ENCODE measurements at places on chromosomes 1 and 21.

- H3K4me3 ChIP-seq: no peak overlapping the region
- no peak overlapping the region for H3K27ac ChIP-seq
- H3K27me3 ChIP-seq: peaks cover 3% of the 10 kb centered on the region
These were observed 200.1 kb upstream of the C1orf105 start for GRCh38 chr1:172220376-172220775.

GRCh38 chr1:68332041-68332440 is 99.7 kb upstream of the WLS start:
- H3K27ac ChIP-seq: no peak overlapping the region
- DNase-seq: no peak
- H3K27me3 ChIP-seq: no peaks in the 10 kb centered on the region
- no peaks in the 10 kb centered on the region for H3K4me1 ChIP-seq
- no peaks in the 10 kb centered on the region for H3K36me3 ChIP-seq

DNA sequence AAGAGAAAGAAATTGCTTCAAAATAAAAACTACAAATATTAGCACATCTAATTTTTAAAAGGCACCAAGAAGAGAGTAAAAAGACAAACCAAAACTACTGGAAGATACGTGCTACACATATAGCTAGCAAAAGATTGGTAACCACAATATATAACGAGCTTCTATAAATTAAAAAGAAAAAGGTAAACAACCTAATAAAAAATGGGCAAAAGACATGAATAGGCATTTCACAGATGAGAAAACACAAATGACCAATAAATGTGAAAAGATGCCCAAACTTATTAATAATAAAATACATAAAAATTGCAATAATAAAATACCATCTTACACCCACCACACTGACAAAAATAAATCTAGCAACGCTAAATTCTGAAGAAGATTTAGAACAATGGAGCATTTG is 26.2 kb downstream of the LEMD1 start:
- no peaks in the 10 kb centered on the region for H3K4me1 ChIP-seq
- no peak overlapping the region for H3K27ac ChIP-seq
- no peaks in the 10 kb centered on the region for H3K36me3 ChIP-seq
- DNase-seq: no peak
- H3K4me3 ChIP-seq: no peak overlapping the region
- H3K27me3 ChIP-seq: peaks cover 46% of the 10 kb centered on the region

GRCh38 chr1:225842788-225843425 is 33.0 kb downstream of the EPHX1 start:
- no peaks in the 10 kb centered on the region for H3K27me3 ChIP-seq
- H3K4me1 ChIP-seq: peaks cover 10% of the 10 kb centered on the region
- peaks cover 10% of the 10 kb centered on the region for H3K36me3 ChIP-seq
- no peak overlapping the region for H3K4me3 ChIP-seq

GRCh38 chr1:8736927-8737326 is 80.5 kb downstream of the RERE start:
- H3K4me3 ChIP-seq: no peak overlapping the region
- H3K4me1 ChIP-seq: no peaks in the 10 kb centered on the region
- H3K27ac ChIP-seq: no peak overlapping the region
- peaks cover 26% of the 10 kb centered on the region for H3K36me3 ChIP-seq

- no peak overlapping the region for H3K4me3 ChIP-seq
- no peaks in the 10 kb centered on the region for H3K27me3 ChIP-seq
- H3K27ac ChIP-seq: no peak overlapping the region
- H3K36me3 ChIP-seq: no peaks in the 10 kb centered on the region
- no peak for DNase-seq
These were observed 189.6 kb downstream of the KAZN start for GRCh38 chr1:14788080-14788479.

- DNase-seq: no peak
- H3K27me3 ChIP-seq: peaks cover 25% of the 10 kb centered on the region
- H3K36me3 ChIP-seq: no peaks in the 10 kb centered on the region
- H3K4me1 ChIP-seq: peaks cover 5% of the 10 kb centered on the region
These were observed 8.3 kb downstream of the TSACC start for GRCh38 chr1:156346636-156347035.

GRCh38 chr1:111987502-111987901 is 2.0 kb downstream of the KCND3 start:
- no peak overlapping the region for H3K4me3 ChIP-seq
- H3K36me3 ChIP-seq: no peaks in the 10 kb centered on the region
- peaks cover 10% of the 10 kb centered on the region for H3K4me1 ChIP-seq
- peaks cover 58% of the 10 kb centered on the region for H3K27me3 ChIP-seq
- no peak overlapping the region for H3K27ac ChIP-seq

DNA sequence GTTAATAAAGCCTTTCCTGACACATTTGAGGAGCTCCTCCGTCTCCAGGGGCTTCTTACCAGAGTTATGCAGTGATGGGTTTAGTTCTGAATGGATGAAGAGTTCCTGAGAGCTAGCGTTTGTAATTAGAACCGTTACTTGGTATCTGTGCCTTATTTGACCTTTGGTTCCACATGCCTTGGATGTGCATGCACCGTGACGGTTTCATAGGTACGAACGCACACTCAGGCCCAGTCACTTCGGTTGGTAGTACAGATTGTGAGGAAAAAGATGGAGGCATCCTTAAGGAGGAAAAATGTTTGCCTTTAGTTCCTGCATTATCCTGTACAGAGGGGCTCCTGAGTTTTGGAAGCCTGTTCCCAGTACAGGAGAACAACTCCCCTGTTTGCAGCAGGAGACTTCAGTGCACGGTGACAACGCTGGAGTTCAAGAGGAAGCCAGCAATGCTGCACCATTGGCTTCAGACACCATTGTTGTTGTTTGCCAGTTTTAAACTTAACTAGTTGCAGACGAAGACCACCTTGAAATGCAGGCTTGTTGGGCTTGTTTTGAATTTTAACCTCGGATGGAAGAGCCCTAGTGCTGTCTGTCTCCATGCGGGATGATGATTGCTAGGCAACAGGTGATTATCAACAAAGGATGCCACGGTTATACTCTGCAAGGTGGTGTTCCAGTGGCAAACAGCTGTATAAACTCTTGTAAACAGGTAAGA is 8.2 kb downstream of the RBM15 start:
- H3K36me3 ChIP-seq: peaks cover 68% of the 10 kb centered on the region
- no peak overlapping the region for H3K4me3 ChIP-seq
- no peak overlapping the region for H3K27ac ChIP-seq
- DNase-seq: no peak
- H3K4me1 ChIP-seq: peaks cover 90% of the 10 kb centered on the region

GRCh38 chr1:220527908-220528678 is at the start of gene MARK1:
TSS of gene MARK1 (plus strand) at chr1:220528136. CDS start at chr1:220528823, 687 bp downstream.
- H3K4me1 ChIP-seq: peaks cover 9% of the 10 kb centered on the region
- no peaks in the 10 kb centered on the region for H3K36me3 ChIP-seq
- no peak for DNase-seq

GRCh38 chr1:2275796-2276536 is 47.8 kb downstream of the SKI start:
- H3K36me3 ChIP-seq: peaks cover 13% of the 10 kb centered on the region
- DNase-seq: no peak
- no peak overlapping the region for H3K4me3 ChIP-seq
- H3K27me3 ChIP-seq: no peaks in the 10 kb centered on the region
- H3K27ac ChIP-seq: peak overlapping the region; percentile 9
- peaks cover 33% of the 10 kb centered on the region for H3K4me1 ChIP-seq

DNA sequence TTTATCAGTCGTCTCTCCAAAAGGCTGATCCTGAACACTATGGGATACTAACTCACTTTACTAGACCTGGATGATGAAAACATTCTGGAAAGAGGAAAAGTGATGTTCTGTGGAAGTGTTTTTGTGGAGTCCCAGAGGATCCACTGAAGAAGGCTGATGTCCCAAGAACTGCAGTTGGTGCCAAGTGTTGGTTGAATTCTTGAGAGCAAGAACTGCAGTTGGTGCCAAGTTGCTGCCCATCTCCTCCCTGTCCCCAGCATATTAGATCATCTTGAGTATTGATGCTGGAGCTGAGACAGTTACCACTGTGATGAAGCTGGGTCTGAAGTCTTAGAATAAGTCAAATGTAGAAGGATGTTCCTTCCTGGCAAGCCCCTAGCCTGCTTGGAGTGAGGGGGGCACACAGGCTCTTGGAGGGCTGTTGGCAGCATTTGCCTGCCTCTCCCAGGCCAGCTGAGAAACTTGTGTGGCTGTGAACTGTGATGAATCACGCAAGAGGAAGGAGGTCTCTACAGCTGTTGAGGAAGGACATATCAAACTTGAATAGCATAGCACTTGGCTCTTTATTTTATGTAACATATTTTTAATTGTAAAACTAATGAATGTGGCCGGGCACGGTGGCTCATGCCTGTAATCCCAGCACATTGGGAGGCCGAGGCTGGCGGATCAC is 48.1 kb downstream of the DNAJC6 start:
- H3K4me3 ChIP-seq: no peak overlapping the region
- H3K36me3 ChIP-seq: no peaks in the 10 kb centered on the region
- DNase-seq: no peak
- H3K4me1 ChIP-seq: no peaks in the 10 kb centered on the region

DNA sequence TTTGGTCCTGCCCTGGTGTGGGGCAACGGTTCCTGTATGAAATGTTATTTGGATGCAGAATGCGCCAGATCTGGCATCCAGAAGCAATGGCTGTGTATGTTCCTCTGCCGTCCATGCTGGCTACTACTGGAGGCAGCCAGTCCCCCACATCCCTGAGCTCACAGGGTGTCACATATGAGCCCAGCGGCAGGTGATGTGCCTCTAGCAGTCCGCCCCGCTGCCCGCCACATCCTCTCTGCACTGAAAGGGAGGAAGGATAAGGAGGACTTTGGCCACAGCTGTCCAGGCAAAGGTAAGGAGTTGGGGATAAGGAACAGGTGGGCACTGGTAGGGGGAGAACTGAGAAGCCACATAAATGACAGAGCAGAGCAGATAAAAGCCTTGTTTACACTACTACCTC is 305.3 kb upstream of the DAB1 start:
- H3K27me3 ChIP-seq: no peaks in the 10 kb centered on the region
- H3K4me3 ChIP-seq: no peak overlapping the region
- H3K4me1 ChIP-seq: no peaks in the 10 kb centered on the region
- DNase-seq: no peak
- no peaks in the 10 kb centered on the region for H3K36me3 ChIP-seq

DNA sequence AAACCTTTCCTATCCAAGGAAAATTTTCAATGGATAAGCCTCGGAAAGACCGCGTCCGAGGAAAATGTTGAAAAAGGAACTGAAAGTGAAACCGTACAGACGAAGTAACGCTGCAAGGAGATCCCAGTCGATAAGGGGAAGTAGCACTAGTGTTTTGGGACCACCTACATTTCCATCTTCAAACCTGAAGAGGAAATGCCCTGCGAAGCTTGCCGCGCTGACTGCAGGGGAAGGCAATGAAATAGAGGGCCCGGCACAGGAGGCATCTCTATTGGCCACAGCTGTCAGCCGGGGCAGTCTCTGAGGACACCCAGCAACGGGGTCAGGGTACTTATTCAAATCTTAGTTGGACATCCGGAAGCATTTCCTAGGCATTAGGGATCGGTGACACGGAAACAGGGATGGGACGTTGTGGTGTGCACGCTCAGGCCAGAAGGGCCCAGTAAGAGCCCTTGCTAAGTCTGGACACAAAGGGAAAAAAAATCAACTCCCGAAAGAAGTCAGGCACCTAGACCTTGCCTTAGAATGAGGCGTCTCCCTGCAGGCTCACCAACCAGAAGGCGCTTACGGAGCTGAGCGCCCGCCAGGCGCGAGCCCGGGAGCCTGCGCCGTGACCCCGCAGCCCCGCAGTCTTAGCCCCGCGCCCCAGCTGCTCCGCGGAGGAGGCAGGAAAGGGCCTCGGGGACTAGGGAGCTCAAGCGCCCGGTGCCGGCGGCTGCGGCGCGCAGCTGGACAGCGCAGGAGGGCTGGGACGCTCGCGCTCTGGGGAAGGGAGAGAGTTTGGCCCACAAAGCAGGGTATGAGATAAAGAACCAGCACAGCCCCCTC is 655 bp downstream of the USF1 start:
- peaks cover 51% of the 10 kb centered on the region for H3K4me1 ChIP-seq
- no peaks in the 10 kb centered on the region for H3K27me3 ChIP-seq
- peaks cover 73% of the 10 kb centered on the region for H3K36me3 ChIP-seq
- H3K27ac ChIP-seq: peak overlapping the region; percentile 97
- H3K4me3 ChIP-seq: peak overlapping the region; percentile 79

GRCh38 chr1:42206164-42206563 is 41.6 kb upstream of the GUCA2A start:
- DNase-seq: no peak
- H3K27me3 ChIP-seq: no peaks in the 10 kb centered on the region
- peaks cover 69% of the 10 kb centered on the region for H3K36me3 ChIP-seq
- H3K4me1 ChIP-seq: peaks cover 2% of the 10 kb centered on the region

DNA sequence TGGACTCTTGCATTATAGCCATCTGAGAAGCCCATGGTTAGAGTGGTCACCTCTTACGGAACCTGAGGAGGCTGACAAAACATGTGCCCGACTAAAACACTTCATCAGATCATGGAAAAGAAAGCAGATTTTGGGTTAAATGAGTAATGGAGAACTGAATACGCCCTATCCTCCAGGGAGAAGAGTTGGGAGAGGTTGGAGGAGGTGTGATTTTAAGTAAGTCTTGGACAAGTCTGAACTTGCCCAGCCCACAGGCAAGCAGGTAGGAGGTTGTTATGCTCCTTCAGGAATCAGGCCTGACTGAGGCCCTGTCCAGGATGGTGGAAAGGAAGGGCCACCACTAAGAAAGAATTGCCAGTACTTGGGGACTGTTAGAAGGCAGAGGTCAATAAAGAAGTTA is 255.8 kb downstream of the TGFB2 start:
- H3K4me3 ChIP-seq: no peak overlapping the region
- no peaks in the 10 kb centered on the region for H3K4me1 ChIP-seq
- H3K27me3 ChIP-seq: no peaks in the 10 kb centered on the region
- no peak for DNase-seq

GRCh38 chr1:7783178-7783711 is 846 bp upstream of the PER3 start:
- H3K27ac ChIP-seq: peak overlapping the region; percentile 87
- no peak for DNase-seq
- H3K4me3 ChIP-seq: peak overlapping the region; percentile 72
- peaks cover 3% of the 10 kb centered on the region for H3K27me3 ChIP-seq
- H3K4me1 ChIP-seq: peaks cover 29% of the 10 kb centered on the region

- no peak overlapping the region for H3K27ac ChIP-seq
- no peak for DNase-seq
- no peaks in the 10 kb centered on the region for H3K4me1 ChIP-seq
- no peaks in the 10 kb centered on the region for H3K36me3 ChIP-seq
- H3K27me3 ChIP-seq: no peaks in the 10 kb centered on the region
These were observed 38.0 kb downstream of the SAMD13 start for GRCh38 chr1:84339503-84339902.

DNA sequence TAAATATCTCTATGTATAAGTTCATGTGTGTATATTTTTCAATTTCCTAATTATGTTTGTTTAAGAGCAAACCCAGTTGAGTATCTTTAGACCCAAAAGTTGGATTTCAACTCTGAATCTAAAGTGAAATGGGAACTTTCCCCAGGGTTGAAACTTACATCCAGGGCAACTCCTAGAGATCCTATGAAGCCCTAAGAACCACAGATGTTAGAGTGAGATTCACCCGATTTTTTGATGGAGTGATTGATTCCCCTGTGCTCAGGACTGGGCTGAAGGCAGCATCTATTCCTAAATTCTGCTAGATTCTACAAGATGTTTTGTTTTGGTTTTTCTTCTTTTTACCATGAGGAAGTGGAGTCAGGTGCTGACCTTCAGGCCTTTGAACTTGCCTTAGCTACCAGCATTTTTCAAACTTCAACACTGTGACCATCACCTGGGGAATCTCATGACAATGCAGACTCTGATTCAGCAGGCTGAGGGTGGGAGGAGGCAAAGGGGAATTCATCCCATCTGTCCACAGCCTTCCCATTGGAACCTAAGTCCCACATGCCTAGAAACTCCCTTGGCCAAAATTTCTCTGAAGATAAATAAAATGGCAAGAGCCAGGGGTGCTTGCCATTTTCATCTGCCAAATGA is 145.5 kb downstream of the ETS2 start:
- DNase-seq: no peak
- H3K27ac ChIP-seq: no peak overlapping the region
- H3K27me3 ChIP-seq: peaks cover 2% of the 10 kb centered on the region
- no peaks in the 10 kb centered on the region for H3K36me3 ChIP-seq
- no peaks in the 10 kb centered on the region for H3K4me1 ChIP-seq
